Nucleus accumbens (tissue), 56 donors: ENCODE measurements at places on chromosomes 4 and X.

GRCh38 chr4:130486186-130486585 is 1390.2 kb downstream of the C4orf33 start:
- DNase-seq, result no peak

DNA sequence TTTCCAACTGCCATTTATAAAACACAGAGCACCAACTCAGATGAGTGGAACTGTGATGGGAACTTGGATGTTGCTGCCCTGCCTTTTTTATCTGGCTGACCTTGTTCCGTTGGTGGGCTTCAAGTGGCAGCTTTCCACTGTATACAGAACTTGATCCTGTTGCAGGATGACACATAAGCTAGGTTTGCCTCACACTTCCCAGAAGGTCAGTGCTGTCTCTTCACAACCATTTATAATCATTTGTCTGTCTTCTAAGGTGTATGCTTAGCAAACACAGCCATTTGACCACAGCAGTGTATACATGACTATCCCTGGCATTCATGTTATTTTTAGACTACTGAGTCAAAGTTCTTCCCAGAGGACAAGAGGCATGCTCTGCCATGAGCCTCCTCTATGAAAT is 20.3 kb downstream of the DGKK start:
- no peak for DNase-seq

DNA sequence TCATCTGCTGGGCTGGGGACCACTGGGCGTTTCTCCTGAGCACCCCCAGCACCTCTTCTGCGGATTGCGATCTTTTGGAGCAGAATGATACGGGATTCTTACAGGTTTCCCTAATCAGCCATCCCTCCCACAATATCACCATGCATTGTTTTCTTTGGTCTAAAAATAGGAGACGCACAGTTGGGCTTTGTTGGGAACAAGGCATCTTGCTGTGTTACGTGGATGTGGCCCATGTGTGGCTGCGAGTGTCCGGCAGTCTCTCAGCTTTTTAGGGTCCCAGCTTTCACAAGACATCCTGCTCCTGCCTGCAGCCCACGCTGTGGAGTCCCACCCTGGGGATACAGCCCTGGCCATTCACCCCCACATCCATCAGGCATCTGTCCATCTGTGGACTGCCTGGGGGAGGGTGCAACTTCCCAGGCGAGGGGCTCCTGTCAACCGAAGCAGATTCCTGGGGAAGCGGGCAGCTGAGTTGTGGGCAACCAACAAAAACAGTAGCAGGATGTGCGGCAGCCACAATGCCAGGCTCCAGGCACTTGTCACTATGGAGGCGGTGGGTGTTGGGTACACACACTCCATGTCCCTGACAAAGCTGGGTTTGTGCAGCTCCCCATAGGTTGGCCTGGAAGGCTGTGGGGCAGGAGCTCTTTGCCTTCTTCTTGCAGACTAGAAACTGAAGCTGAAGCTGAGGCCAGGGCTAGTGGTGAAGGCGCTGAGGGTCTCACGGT is 185.5 kb upstream of the PSAPL1 start:
- no peak for DNase-seq

GRCh38 chrX:72028701-72029470 is 102.8 kb downstream of the RTL5 start:
- no peak for DNase-seq

DNA sequence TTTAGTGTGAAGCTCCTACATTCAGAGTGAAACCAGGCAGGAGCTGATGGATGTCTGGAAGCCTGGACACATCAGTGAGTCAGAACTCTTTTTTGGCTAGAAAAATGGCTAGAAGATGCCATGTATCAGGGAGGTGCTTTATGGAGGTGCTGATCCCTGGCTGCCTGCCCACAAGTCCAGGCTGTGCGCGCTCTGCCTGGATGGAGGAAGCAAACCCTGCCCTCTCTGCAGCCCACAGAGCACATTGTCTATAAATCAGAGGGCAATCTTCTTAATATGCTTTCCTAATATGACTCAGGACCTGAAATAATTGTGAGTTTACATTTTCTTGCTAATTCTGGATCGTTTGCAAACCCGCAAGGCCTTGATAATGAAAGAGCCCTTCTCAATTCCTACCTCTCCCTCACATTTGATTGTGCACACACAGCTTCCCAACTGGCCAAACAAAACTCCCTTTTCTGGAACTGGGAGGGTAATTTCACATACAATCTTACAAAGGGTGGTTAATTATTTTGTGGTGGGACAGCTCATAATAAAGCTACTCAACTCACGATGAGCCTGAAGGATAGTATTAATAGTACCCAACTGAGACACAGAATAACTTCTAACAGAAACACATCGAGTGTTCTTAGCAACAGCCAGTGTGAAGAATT is 11.7 kb downstream of the MFAP3L start:
- DNase-seq, result no peak

DNA sequence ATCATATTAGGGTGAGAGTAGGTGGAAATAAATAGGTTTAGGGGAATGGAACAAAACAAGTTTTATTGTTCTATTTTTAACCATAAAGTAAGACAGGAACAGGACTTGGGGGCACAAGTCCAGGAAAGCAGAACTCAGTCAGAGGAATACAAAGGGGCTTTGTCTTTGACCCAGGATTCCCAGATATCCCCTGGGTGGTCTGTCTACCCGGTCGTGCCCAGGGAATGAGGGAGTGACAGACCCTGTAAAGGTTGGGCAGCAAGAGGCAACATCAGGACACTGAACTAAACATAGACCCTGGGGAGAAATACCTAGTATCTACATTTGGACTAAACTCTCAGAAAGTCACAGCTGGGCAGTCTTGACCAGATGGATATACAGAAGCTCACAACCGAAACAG is 50.6 kb downstream of the PTCHD1 start:
- no peak for DNase-seq

DNA sequence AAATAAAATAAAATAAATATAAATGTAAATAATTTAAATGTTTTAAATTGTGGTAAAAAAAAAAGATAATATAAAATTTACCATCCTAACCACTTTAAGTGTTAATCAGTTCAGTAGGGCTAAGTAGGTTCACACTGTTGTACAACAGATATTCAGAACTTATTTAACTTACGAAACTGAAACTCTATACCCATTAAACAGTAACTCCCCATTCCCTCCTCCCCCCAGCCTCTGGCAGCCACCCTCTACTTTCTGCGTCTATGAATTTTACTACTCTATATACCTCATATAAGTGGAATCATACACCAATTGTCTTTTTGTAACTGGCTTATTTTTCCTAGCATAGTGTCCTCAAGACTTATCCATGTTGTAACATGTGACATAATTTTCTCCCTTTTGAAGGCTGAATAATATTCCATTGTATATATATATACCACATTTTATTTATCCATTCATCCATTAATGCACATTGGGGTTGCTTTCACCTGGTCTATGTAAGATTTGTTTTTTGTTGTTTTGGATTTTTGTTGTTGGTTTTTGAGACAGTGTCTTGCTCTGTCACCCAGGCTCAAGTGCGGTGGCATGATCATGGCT is 32.5 kb upstream of the ELF2 start:
- no peak for DNase-seq

DNA sequence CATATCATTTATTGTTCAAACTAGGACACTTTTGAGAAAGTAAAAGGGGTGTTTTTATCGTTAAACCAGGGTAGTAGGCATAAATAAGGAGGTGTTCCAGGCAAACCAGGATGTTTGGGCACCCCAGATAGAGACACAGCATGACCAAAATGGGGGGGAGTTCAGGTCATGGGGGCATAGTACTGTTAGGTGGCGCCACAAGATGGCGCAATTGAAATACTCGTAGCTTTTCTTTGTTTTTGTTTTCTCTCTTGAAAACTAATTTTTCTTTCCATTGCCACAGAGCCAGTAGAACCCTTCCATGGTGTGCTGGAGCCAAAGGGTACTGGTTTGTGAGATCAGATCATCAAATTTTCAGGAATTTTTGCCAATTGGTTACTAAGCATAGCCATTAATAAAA is 283.4 kb downstream of the BCOR start:
- DNase-seq, result no peak
